Heart right ventricle (tissue), 16 donors: ENCODE measurements at places on chromosomes 13 and 19. TPM values are rescaled to one million over a fixed set of nuclear protein-coding genes. Genes with fewer than 3 reads are reported as not detected.

DNA sequence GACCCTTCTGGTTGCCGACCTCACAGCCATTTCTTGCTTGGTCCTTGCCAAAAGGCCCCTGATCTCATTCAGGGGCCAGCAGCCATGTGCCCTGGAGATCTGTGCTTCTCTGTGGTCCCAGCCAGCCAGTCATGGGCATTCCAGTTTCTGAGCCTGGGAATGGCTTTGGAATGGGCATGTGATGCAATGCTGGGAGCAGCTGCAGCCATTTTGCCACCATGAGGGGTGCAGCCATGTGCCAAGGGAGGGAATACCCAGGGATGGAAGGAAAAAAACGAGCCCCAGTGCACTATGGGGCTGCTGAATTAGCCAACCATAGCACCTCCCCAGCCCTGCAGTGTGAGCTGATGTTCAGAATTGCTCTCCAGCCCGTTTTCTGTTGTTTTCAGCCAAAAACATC is 26.3 kb downstream of the F2RL3 start:
- no peak overlapping the region for H3K27ac ChIP-seq
- H3K27me3 ChIP-seq: no peaks in the 10 kb centered on the region
- DNase-seq: no peak
- H3K4me3 ChIP-seq: no peak overlapping the region

- H3K4me1 ChIP-seq: peaks cover 14% of the 10 kb centered on the region
- DNase-seq: no peak
- H3K4me3 ChIP-seq: no peak overlapping the region
- H3K36me3 ChIP-seq: no peaks in the 10 kb centered on the region
Measured at GRCh38 chr19:2569596-2570465, 93.9 kb downstream of the GADD45B start.

DNA sequence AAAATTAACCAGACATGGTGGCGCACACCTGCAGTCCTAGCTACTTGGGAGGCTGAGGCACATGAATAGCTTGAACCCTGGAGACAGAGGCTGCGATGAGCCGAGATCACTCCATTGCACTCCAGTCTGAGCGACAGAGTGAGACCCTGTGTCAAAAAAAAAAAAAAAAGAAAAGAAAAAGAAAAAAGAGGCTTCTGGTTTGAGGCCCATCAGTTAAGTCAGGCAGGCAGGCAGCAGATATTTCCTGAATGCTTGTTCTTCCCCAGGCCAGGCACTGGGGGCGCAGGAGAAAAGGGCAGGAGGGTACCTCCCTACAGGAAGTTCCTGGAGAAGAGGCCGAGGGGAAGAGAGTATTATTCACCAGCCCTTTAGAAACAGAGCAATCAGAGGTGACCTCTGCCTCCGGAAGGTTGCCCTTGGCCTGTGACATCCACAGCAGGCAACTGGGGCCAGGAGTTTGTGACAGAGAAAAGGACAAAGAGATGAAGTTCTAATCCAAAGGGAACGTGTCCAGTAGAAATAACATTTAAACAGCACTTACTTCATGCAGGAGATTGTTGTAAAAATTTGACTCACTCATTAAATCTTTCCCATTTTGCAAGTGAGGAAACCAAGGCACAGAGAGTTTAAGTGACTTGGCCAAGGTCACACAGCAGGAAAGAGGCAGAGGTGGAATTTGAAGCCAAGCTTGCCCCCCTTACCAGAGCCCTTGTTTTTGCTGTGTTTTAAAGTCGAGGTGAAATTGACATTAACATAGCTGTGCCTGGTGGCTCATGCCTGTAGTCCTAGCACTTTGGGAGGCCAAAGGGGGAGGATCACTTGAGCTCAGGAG is 4.3 kb upstream of the RLN3 start:
- peak overlapping the region; percentile 3 for H3K27ac ChIP-seq
- no peaks in the 10 kb centered on the region for H3K27me3 ChIP-seq
- no peaks in the 10 kb centered on the region for H3K36me3 ChIP-seq
- H3K4me1 ChIP-seq: no peaks in the 10 kb centered on the region
- DNase-seq: no peak

DNA sequence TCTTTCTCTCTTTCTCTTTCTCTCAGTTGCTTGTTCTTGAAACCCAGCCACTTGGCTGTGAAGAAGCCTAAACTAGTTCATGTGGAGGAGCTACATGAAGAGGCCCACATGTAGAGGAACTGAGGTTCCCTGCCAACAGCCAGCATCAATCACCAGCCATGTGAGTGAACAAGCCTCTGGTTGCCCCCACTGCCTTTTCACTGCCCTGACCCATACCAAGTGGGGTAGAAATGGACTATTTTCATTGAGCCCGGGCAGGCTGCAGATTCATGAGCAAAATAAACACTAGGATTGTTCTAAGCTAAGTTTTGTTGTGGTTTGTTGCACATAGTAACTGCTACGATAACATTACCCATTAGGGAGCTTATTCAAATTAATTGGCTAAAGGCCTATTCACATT is 78.7 kb upstream of the FAM216B start:
- H3K4me1 ChIP-seq: peaks cover 12% of the 10 kb centered on the region
- no peak for DNase-seq
- no peaks in the 10 kb centered on the region for H3K36me3 ChIP-seq
- H3K27ac ChIP-seq: no peak overlapping the region

- no peaks in the 10 kb centered on the region for H3K27me3 ChIP-seq
- H3K36me3 ChIP-seq: no peaks in the 10 kb centered on the region
- no peak overlapping the region for H3K27ac ChIP-seq
Measured at GRCh38 chr13:91986761-91987483, 588.5 kb downstream of the GPC5 start.

GRCh38 chr13:42892760-42893159 is 99.3 kb downstream of the EPSTI1 start:
- no peak overlapping the region for H3K4me3 ChIP-seq
- H3K27ac ChIP-seq: no peak overlapping the region
- peaks cover 11% of the 10 kb centered on the region for H3K36me3 ChIP-seq
- no peak for DNase-seq
- no peaks in the 10 kb centered on the region for H3K27me3 ChIP-seq

GRCh38 chr19:58325311-58326022 is 1.3 kb upstream of the ZSCAN22 start:
- peaks cover 23% of the 10 kb centered on the region for H3K4me1 ChIP-seq
- H3K27me3 ChIP-seq: no peaks in the 10 kb centered on the region
- H3K4me3 ChIP-seq: peak overlapping the region; percentile 77
- H3K36me3 ChIP-seq: no peaks in the 10 kb centered on the region
- no peak for DNase-seq
- no peak overlapping the region for H3K27ac ChIP-seq

The PLIN4 gene
- 151 TPM for total RNA-seq

The FCHO1 gene
- total RNA-seq: 1.8 TPM
